Sciatic nerve (tissue), 2 donors: ENCODE measurements at places on chromosomes 12 and 14. TPM values are rescaled to one million over a fixed set of nuclear protein-coding genes. Genes with fewer than 3 reads are reported as not detected.

DIABLO gene
- 29.4 TPM for total RNA-seq

DTX1 gene
- total RNA-seq, result 10.1 TPM

DNA sequence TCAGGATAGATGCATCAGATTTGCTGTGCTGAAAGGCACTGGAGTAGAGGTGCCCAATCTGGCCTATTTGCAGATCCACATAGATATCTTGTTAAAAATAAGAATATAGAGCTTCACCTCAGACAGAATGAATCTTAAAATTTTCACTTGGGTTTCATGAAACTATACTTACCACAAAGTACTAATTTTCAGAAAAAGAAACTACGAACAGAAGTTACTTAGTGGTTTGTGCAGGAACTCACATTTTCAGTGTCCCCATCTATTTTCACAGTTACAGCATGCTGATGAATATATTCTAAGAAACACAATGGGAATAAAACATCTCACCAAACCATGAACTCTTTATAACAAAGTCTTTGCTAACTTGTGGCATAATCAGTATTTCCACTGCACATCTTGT lies 449.4 kb downstream of the RERGL start:
- no peak for DNase-seq

GRCh38 chr14:101884934-101885576 lies 79.3 kb upstream of the DYNC1H1 start:
- DNase-seq, result no peak

GRCh38 chr12:8078398-8078797 lies 3.7 kb upstream of the NECAP1 start:
- DNase-seq, result no peak

GRCh38 chr12:86950444-86950843 lies 694.3 kb upstream of the MGAT4C start:
- no peak for DNase-seq

DNA sequence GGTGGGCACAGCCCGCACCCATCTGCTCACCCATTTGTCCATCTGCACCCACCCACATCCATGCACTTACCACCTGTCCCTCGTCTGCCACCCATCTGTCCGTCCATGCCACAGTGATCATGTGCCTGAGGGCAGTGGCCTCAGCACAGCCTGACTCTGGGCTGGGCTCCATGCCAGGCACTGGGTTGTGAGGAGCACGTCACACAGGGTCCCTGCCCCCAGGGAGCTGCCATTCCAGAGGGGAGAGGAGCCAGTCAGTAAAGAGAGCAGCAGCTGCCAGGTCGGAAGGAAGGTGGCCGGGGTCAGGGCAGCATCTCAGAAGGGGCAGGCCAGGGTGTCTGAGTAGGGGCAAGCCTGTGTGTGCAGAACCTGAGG lies 43.6 kb downstream of the FBRSL1 start:
- no peak for DNase-seq

DNA sequence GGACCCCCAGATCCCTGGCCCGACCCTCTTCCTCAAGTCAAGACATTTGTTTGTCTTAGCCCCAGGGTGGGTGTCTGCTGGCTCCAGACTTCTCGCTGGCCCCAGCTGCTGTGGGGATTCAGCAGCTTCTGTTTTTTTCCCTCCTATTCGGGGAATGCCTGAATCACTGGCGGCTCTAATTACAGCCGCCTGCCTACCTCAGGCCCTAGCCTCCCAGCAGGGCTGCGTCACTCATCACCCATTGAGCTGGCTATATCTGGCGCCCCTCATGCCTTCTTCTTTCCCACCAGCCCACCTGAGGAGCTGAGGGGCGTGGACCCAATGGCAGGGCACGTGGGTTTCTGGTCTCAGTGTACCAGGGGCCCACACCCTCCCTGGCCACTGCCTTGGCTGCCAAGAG lies 10.1 kb downstream of the KRT80 start:
- DNase-seq, result no peak

- no peak for DNase-seq
Observed at GRCh38 chr12:60185060-60185459, 589.2 kb downstream of the SLC16A7 start.

- DNase-seq, result no peak
Observed at GRCh38 chr12:47896633-47897032, 8.2 kb downstream of the VDR start.

DNA sequence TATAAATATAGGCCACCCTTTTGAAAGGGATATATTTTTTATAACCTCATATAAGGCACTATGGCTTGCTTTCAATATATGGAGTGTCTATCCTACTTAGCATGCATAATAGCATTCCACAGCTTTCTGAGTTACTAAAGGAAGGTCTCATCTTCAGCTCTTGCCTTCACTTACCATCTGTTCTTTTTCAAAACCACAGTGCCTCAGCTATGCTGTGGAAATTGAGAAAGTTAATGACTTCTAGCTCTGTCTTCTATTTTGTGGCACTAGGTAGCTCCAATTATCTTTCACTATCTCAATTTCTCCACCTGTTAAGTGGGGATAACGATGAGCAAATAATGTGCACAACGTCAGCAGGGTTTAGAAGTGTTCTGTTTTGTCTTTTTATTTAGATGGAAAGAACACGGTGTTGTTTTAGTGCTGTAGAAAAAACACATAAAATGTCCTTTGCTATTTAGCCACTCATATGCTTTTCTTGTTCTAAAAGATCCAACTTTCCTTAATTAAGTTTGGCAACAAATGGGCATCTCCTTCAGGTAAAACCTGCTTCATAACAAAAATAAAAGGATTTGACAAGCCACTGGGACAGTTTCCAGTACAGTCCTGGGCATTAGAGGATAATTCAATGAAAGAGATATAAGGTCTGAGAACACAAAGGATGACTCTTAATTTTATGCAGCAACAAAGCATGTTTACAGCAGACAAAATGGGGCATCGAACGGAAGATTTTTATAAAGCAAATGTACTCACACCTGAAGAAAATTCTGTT lies 462.0 kb upstream of the SYT1 start:
- no peak for DNase-seq
